ENCODE measurements at places on chromosomes 2 and 18.
A peak's percentile ranks its signal among the peaks of the same experiment; 100 is the strongest.

DNA sequence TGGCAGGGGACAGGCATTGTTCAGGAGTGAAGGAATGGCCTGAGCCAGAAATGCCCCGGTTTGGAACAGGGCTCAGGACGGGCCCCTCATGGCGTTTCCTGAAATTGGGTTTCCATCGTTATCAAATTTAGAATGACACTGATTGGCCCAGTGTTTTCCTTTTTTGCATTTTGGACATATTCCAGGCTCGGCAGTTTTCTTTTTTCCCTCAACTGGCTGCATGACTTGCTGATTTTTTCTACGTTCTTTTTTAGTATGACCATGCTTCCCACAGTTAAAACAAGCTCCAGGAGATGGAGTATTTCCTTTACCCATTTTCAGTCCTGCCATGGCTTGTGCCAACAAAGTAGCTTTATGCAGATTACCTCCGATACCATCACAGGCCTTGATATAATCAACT lies 20.4 kb upstream of the LYG2 start:
- DNase-seq: no peak

GRCh38 chr2:220533485-220533884 lies 906.1 kb downstream of the SLC4A3 start:
- no peak for DNase-seq

- DNase-seq: no peak
Observed at GRCh38 chr2:953975-954686, 3.5 kb downstream of the SNTG2 start.

- DNase-seq: no peak
Observed at GRCh38 chr2:238797537-238797936, 50.3 kb upstream of the TWIST2 start.

DNA sequence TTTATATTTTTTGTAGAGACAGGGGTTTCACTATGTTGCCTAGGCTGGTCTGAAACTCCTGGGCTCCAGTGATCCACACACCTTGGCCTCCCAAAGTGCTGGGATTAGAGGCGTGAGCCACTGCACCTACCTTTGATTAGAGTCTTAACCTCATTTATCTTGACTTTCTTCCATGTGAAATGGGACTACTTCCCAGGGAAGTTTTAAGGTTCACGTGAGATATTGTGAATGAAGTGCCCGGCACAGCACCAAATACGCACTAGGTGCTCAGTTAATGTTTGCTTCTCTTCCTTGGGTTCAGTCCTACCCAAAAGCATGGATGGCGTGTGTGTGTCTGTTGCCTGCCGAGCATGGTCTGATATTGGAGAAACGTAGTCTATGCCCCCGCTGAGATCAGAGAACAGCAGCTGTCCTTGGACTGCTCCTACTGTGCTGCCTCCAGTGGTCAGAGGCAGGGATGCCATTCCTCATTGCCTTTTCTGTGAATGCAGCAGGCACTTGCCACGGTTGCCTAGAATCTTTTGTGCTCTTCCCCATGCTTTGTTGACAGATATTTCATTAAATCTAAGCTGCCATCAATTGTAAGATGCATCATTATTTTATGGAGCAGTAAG lies 12.3 kb upstream of the TFCP2L1 start:
- DNase-seq: no peak

DNA sequence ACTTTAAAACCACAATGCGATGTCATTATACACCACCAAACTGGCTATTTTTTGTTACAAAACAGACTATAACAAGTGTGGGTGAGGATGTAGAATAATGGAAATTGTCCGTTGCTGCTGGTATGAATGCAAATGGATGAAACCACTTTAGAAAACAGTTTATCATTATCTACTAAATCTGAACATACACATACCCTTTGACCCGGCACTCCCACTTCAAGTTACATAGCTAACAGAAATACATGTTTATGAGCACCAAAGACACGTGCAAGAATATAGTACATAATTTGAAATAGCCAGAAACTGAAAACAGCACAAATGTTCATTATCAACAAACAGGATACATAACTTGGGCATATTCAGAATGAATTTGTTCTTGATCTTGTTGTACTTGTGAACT lies 206.4 kb upstream of the CHAC2 start:
- no peak for DNase-seq

DNA sequence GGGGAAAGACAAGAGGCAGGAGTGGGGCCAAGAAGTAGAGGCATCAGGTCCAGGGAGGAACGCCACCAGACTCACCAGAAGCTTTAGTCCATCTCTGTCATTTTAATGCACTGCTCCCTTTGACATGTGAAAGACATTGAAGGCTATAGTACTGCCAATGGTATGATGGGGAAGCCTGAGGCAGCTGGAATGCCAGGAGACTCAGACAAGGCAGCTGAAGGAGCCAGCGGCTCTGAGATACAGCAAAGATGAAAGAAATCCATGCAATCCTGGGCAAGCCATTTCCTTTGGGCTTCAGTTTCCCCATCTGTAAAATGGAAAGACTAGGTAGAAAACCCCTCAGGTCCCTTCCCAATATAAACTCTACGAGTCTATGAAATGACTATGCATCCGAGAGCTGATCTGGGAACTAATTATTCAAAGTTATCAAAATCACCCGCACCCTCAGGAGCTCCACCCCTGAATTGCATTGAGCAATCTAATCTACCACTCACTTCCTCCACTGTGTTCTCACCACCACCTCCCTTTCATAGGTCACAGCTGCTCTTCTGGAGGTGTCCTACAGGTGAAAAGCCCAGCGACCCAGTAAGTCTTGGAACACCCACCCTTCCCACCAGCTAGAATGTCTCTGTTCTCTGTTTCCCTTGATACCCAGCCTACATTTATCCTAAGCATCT lies 3.1 kb downstream of the CXCR2 start:
- no peak for DNase-seq

GRCh38 chr18:76213991-76214390 lies 281.1 kb downstream of the ZNF516 start:
- DNase-seq: no peak

GRCh38 chr18:75249672-75250470 lies 39.3 kb downstream of the TSHZ1 start:
- no peak for DNase-seq

DNA sequence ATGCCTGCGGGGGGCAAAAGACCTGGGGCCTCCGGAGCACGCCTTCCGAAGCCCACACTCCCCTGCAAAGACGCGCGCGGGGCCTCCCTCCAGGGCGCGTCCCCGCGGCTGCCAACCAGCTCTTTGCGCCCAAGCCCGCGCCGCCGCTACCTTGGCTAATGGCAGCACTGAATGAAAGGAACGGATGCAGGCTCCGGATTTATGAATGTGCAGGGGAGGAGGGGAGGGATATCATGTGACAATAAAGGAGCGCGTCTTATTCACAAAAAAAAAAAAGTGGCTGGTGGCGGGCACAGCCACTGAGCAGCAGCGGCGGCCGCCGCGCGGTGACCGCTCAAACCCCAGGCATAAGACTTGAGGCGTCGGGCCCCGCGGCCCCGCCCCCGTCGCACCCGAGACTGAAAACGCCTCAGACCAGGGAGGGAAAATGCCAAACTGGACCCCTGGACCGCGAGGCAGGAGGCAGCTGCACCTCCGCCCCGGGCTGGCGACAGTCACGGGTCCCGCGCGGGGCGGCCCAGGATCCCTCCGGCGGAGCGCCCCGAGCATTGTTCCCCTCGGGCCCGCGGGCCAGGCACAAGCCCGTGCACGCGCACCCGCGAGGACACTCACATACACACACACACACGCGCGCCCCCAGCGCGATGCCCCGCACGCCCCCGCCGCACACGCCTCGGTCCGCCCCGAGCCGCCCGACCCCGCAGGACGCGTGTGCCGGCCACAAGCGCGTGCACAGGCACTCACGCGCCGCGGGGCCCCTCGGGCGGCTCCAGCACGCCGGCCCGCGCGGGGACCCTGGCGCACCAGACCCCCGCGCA lies 1.6 kb downstream of the SPRED2 start:
- DNase-seq: peak; percentile 43

- DNase-seq: no peak
Observed at GRCh38 chr18:32373995-32374394, 96.7 kb downstream of the GAREM1 start.

DNA sequence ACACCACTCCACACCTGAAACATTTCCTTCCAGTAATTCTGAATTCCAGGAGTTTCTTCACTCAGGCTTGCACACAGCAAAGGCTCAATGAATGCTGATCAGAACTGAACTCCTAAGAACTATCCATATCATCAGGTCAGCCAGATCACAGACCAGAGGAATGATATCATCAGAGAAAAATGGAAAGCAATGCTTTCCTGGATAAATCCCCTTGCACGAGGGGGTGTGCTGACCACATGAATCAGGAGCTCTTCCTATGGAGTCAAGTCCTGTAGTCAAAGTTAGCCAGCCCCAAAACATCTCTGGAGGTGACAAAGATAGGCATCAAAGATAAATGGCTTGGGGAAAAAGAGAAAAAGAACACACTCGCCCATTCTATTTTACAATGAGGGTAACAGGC lies 83.8 kb upstream of the ACVR2A start:
- no peak for DNase-seq

GRCh38 chr2:133755480-133756300 lies 187.4 kb upstream of the NCKAP5 start:
- no peak for DNase-seq

- DNase-seq: no peak
Observed at GRCh38 chr18:75109819-75110218, 99.1 kb downstream of the PTGR3 start.

- DNase-seq: no peak
Observed at GRCh38 chr18:59874166-59874565, 25.6 kb upstream of the PMAIP1 start.

- no peak for DNase-seq
Observed at GRCh38 chr2:24577481-24577880, 86.4 kb downstream of the NCOA1 start.

DNA sequence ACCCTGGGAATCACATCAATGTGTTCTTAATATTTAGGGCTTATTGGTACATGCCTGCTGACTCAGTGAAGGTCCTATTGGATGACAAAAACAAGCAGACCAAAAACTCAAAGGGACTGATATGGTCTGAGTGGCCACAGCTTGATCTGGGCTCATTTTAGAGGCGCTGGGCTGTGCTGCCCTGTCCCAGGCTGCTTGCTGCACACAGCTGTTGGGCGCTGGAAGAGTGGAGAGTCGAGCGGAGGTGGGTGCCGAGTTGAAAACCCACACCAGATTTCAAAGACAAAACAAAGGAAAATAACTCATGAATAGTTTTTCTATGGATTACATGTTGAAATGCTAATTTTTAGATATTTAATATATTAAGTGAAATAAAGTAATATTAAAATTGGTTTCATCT lies 68.5 kb downstream of the LONRF2 start:
- no peak for DNase-seq

GRCh38 chr2:43038696-43039094 lies 187.7 kb downstream of the ZFP36L2 start:
- no peak for DNase-seq

DNA sequence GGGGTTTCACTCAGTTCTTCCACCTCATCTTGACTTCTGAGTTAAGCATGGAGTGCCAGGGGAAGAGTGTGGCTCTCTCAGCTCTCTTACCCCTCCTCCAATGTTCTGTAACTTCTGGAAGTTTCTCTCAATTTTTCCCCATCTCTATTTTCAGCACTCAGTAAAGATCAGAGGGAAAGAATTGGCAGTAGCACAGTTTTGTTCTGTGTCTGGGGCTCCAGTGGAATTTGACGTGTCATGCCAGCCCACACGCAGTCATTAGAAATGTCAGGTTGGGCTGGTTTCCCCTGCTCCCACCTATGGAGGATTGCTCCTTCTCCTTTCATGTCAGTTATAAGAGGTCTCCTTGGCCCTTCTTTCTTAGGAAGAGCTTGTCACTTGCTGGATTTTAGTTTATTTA lies 104.6 kb upstream of the COL3A1 start:
- DNase-seq: no peak

DNA sequence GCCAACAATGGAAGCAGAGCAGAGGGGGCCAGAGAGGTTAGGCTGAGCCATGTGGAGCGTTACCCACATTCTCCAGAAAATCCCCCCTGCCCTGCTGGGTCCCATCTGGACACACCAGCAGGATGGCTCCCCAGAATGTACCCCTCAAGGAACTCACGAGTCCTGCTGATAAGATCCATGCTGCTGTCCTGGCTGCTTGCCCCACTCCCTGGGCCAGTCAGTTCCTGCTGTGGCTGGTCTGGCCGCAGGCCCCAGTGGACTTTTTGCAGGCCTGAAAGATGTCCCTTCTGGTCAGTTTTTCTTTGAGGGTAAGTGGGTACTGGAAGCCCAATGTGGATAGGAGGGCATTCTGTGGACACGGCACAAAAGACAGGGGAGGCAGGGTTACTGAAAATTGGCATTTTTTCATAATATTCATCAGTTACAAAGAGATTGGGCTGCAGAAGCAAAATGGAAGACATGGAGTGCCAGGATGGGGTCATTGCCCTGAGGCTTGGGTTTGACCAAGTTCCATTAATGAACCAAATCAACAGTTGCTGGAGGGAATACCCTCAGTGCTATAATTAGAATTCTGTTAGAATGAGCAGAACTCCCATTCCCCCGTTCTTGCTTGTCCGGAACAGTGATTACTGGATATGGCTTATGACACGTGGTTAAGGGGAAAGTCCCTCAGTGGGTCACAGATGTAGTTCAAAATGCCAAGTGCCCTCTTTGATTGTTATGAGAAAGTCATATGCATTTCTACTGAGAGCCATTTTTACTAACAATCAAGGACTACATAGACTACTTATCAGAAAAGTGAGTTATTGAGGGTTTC lies 38.7 kb downstream of the SLC4A5 start:
- no peak for DNase-seq

DNA sequence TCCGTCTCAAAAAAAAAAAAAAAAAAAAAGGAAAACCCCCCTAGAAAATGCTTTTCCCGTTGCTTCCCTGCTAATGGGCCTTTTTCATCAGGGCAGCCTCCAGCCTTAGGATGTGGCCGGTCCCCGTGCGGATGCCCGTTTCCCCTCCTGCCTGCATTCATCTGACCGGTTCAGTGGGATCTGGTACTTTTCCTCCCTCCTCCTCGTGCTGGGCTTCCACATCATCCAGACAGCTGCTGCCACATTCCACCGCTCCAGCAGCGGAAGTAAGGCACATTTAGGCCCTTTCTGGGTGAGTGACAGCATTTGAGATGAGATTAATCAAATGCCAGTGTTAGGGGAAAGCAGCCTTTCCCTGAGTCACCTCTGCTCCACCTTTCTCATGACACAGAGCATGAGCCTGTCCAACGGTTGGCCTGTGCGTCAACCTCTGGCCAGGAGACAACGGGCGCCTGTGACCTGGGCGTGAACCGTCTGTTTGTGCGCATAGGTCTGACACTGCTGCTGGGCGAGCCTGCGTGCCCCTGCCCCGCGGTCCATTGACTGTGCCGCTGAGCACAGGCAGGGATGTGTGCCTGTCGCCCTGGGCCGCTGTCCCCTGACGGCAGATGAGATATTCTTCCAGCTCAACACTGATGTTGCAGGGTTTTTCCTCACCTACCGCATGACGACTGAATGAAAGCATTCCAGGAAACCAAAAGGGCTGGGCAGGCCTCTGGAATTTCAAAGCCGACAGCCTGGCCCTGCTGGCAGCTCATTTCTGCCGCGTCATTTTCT lies 174.0 kb downstream of the TGIF1 start:
- no peak for DNase-seq

- no peak for DNase-seq
Observed at GRCh38 chr2:21658269-21658668, 534.5 kb downstream of the TDRD15 start.

- peak; percentile 65 for DNase-seq
Observed at GRCh38 chr2:236512902-236513435, 56.7 kb upstream of the ACKR3 start.

GRCh38 chr18:49094979-49095632 lies 144.3 kb upstream of the SMAD7 start:
- DNase-seq: no peak

Measured in naive thymus-derived CD8-positive, alpha-beta T cell (primary cell).